Naive thymus-derived CD8-positive, alpha-beta T cell (primary cell): ENCODE measurements at places on chromosomes 5 and 9.

GRCh38 chr5:119379942-119380547 is 24.2 kb downstream of the TNFAIP8 start:
- no peak for DNase-seq

DNA sequence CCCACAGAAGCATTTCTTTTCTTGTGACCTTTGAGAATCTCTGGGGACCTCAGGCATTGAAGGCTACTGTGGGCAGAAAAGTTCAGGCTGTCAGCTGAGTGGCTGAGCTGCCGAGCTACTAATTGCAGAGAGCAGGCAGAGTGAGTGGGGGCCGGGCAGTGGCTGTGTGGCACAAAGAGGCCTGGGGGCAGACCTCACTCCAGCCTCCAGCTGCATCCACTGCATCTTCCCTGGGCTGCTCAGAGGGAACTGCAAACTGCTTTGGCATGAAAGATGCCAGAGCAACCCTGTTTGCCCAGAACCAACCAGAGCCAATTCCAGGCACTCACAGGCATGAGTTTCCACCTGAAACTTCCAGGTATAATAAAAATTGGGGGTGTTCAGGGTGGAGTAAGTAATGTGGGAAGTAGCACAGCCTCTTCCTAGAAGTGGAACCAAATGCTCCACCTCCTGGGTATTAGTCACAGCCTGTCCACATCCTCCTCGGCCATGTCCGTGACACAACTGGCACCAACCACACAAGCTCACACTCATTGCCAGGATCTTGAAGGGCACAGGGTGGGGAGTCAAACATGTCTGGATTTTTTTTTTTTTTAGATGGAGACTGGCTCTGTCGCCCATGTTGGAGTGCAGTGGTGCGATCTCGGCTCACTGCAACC is 548.9 kb downstream of the BNC2 start:
- DNase-seq = no peak

DNA sequence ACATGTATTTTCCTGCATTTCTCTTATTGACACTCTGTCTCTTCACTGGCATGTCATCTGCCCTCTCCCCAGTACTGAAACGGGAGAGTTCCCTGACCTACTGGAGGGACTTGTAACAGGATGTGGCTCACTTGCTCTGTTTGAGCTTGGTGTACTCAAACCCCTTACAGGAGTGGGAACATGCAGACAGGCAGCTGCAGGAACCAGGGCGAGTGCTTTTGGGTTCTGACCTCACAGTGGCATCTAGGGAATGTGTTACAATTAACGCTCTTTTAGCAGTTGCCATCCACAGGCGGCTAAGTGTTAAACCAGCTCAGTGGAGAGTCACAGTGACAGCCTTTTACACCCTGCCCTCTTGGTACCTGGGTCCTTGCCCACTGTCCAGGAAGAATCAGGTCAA is 300.3 kb upstream of the GRAMD2B start:
- no peak for DNase-seq

- DNase-seq = no peak
Observed at GRCh38 chr5:102324714-102325113, 28.6 kb upstream of the SLCO4C1 start.

GRCh38 chr9:107982745-107983144 is 493.2 kb upstream of the KLF4 start:
- DNase-seq = no peak

DNA sequence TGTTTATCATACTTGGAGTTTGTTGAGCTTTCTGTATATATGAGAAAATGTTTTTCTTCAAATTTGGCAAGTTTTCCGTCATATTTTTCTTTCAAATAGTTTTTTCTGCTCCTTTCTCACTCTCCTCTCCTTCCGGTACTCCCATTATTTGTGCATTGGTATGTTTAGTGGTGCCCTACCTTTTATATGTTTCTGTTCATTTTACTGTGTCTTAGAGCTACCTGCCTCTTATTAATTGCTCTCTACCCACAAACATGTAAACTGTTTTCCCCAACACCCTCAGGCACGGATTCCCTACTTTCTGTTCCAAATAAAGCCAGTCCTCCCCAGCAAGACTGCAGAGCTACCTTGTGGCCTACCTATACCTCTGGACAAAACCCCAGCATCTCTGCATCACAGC is 60.6 kb upstream of the S1PR3 start:
- no peak for DNase-seq

- DNase-seq = no peak
Observed at GRCh38 chr9:4177970-4178758, 121.7 kb downstream of the GLIS3 start.

DNA sequence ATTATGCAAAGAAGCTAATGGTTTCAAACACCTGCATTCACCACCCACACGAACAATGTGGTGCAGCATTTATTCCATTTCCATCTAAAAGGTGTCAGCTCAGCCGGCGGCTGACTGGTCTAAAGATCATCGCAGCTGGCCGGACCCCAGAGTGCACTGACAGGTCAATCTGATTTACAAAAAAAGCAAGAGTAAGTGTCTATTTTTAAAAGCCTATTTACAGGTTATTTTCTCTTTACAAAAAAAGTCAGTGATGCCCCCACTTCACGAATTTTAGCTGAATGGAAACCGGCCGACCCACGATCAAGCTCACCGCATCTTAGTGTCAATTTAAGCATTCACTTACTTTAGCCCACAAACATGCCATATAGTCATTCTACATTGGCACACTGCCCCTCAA is 58.3 kb downstream of the SEMA4D start:
- DNase-seq = no peak

GRCh38 chr9:127862075-127863011 is 7.9 kb upstream of the ENG start:
- DNase-seq = no peak
